Body of pancreas (tissue), 4 donors: ENCODE measurements at places on chromosomes 6 and 20.

DNA sequence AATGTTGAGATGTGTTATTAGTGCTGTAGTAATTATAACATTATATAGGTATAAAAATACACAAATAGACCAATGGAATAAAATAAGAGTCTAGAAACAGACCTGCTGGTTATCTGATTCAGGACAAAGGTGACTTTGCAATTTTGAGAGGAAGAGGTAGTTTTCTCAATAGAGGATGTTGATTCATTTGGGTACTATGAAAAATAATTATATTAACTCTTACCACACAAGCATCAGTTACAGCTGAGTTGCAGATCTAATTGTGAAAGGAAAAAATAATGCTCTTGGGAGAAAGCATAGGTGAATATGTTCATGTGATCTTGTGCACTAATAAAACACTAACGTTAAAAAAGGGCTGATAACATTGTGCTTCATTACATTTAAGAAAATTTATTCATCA is 103.0 kb downstream of the BCKDHB start:
- DNase-seq, result no peak

- DNase-seq, result no peak
Observed at GRCh38 chr20:53884859-53885541, 185.4 kb downstream of the BCAS1 start.

DNA sequence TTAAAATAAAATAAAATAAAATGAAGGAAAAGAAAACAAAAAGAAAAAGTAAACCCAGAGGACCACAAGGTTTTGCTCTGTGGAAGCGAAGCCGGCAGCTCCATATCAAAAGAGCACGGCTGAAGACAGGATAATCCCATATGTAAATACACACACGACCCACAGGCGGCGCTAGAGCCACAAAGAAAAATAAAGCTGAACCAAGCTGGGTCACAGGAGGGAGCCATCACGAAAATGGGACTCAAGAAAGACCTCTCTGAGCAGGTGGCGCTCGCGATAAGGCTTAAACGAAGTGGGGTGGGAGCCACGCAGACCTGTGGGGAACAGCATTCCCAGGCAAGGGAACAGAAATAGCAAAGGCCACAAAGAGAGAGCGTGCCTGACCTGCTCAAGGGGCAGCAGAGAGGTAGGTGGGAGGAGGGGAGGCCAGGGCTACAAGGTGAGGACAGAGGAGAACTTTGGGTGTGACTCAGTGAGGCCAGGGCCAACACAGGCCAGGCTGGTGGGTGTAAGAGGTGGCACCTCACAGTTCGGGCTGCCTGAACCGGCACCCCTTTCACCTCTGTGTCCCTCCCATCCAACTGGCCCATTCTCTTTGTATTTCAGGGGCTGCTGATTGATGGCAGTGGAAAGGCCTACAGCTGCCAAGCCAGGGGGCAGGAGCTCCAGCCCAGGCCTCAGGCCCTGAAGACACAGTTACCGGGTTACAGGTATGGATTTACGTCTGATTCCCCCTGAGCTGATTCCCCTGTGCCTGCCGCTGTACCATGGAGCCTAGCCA is 26.0 kb downstream of the PTGIS start:
- DNase-seq, result peak; percentile 71

GRCh38 chr6:25883536-25883935 is 9.5 kb upstream of the SLC17A3 start:
- no peak for DNase-seq

GRCh38 chr6:71902261-71902660 is 15.9 kb downstream of the RIMS1 start:
- DNase-seq, result no peak
